ENCODE measurements at places on chromosomes 12 and 14.

- DNase-seq: no peak
Measured at GRCh38 chr14:94380225-94381148, 7.9 kb downstream of the SERPINA1 start.

DNA sequence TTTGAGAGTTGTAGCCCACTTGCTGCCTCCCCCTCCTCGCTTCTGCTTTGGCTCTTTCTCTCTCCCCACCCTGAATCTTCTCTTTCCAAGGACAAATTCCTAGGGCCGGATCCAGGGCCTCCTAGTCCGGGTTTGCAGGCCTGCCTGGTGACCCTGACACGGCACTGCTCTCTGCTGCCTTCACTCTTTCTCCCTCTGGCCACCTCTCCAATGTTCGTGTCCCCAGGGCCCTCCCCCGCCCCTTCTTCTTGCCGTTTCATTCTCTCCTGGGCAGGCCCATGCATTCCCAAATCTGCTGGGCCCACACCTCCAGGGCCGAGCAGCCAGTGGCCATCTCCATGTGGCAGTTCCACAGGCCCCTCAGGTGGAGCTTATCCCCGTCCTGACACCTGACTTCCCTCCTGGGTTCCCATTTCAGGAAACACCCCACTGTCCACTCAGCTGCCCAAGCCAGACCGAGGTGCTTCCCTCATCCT, 34.0 kb upstream of the CORO1C start:
- DNase-seq: no peak

DNA sequence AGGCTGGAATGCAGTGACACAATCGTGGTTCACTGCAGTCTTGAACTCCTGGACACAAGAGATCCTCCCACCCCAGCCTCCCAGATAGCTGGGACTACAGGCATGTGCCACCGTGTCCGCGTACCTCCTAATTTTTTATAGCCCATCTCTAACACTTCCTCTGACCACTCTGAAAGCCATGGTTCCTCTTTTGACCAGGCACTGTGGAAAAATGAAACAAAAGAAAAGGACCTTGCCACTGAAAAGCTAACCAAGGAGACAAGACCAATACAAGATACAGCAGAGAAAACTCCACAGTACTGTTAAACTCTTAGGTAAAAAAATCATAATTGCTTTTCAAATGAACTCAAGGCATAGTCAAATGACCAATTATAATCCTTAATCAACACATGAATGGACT, 233.3 kb downstream of the NEDD1 start:
- DNase-seq: no peak

- DNase-seq: no peak
Measured at GRCh38 chr12:76586764-76587395, 27.3 kb upstream of the OSBPL8 start.

GRCh38 chr14:37138898-37139297, 33.5 kb downstream of the SLC25A21 start:
- DNase-seq: no peak

GRCh38 chr12:43145481-43145880, 406.5 kb downstream of the ADAMTS20 start:
- DNase-seq: no peak

DNA sequence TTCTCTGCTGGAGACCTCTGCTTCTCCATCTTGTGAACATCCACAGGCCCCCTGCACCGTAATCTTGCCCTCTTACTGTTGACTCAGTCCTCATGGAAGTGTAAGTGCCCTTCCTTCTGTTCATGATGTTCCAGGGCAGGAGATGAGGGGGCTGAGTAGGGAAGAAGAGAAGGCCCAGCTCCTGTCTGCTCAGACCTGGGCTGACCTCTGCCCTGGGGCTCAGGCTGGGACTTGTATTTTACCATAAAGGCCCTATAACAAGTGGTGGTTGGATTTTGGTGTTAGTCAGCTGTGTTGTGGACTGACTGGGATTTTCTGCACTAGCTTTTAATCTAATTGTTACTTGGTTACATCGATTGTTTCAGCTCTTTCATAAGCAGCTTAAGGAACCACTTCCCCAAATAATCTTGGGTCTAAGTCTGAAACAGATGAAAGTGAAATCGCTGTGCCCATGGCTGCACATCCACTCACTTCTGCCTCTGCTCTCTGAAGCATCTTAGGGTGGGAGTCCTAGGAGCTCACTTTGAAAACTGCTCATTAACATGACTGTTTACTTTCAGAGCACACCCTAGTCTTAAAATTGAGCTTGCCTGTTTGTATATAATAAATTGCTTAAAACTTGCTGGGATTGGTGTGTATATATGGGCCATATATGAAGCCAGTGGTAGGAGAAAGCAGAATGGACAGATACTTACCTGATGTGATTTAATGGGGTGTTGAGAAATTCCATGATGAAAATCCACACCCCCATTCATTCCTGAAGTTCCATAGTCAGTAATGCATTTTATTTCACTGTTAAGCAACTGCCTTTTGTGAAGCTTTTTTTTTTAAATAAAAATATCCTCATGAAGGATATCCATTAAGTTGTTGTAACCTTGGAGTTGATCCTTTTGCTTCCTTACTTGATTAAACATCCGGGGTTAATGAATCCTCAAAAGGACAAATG, 17.7 kb downstream of the C12orf71 start:
- DNase-seq: no peak

- no peak for DNase-seq
Measured at GRCh38 chr12:107404981-107405380, 280.6 kb upstream of the PWP1 start.

DNA sequence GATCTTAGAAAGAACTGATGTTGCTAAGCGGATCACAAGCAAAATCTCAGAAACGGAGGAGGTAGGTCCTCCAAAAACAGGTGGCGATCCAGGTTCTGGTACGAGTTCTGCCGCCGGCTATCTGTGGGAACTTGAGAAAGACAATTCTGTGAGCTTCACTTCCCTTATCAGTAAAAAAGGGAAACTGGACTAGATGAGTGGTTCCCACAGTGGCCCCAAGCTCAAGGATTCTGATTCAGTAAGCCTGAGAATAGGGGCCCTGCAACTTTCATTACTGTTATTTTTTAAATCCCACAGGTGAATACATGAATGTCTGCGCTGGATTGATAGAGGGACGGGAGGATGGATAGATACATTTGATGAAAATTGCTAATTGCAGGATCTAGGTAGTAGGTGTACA, 160.2 kb downstream of the PPM1H start:
- no peak for DNase-seq

- no peak for DNase-seq
Measured at GRCh38 chr14:39372656-39373055, 59.6 kb downstream of the FBXO33 start.

DNA sequence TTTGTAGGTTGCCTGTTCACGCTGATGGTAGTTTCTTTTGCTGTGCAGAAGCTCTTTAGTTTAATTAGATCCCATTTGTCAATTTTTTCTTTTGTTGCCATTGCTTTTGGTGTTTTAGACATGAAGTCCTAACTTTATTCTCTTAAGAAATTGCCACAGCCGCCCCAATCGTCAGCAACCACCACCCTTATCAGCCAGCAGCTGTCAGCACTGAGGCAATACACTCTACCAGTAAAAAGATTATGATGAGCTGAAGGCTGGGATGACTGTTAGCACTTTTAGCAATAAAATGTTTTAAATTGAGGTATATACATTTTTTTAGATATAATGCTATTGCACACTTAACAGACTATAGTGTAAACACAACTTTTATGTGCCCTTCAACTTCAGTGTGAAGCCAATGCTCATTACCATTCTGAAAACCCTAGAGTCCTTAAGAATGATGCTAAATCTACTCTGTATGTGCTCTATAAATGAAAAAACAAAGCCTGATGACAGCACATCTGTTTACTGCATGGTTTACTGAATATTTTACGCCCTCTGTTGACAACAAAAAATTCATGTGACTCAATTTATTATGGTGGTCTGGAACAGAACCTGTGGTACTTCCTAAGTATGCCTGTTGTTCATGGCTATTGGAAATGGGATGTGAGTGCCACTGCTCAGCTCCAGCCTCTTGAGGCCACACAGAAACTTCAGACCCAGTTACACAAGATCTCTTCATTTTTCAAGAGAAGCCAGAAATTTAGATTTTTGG, 197.4 kb downstream of the DUSP6 start:
- no peak for DNase-seq

GRCh38 chr12:96108321-96108720, 72.9 kb upstream of the LTA4H start:
- DNase-seq: no peak
